ENCODE measurements at places on chromosomes 3 and 15.

DNA sequence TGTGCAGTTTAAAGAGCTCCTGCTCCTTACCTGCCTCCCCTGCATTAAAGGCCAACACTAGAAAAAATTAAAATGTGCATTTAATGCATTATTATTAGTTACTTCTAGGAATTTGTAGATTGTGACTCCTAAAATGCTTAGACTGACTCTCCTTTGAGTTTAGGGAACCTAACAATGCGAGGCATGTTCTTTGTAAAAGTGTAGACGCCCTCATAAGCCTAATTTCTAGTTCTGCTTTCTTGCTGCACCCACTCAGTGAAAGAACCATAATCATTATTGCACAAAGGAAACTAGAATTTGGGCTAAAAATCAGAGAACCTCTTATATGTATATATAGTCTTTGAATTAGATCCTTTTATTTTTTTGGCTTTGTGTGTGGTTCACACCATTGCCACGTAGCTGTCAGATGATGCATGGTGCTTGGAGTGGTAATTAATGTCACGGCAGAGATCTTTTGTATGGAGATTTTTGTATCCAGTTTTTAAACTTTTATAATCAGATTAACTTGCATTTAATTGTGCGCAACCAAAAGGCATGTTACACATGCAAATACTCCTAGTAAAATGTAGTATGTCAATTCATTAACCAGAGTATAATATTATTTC is 710 bp downstream of the ABHD10 start:
- DNase-seq = peak; percentile 16

- DNase-seq = no peak
These were observed 103.3 kb downstream of the GOLIM4 start for GRCh38 chr3:167992381-167992780.

DNA sequence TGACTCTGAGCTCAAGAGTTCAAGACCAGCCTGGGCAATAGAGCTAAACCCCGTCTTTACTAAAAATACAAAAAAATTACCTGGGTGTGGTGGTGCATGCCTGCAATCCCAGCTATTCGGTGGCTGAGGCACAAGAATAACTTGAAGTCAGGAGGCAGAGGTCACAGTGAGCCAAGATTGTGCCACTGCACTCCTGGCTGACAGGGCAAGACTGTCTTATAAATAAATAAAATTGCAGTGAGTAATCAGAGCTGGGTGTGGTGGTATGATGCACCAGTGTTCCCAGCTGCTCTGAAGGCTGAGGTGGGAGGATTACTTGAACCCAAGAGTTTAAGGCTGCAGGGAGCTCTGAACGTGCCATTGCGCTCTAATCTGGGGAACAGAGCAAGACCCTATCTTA is 55.9 kb upstream of the GCNT3 start:
- no peak for DNase-seq

- DNase-seq = no peak
These were observed 108.3 kb upstream of the CTDSPL start for GRCh38 chr3:37753428-37753827.

GRCh38 chr3:172972067-172972466 is 169.0 kb downstream of the SPATA16 start:
- DNase-seq = no peak

DNA sequence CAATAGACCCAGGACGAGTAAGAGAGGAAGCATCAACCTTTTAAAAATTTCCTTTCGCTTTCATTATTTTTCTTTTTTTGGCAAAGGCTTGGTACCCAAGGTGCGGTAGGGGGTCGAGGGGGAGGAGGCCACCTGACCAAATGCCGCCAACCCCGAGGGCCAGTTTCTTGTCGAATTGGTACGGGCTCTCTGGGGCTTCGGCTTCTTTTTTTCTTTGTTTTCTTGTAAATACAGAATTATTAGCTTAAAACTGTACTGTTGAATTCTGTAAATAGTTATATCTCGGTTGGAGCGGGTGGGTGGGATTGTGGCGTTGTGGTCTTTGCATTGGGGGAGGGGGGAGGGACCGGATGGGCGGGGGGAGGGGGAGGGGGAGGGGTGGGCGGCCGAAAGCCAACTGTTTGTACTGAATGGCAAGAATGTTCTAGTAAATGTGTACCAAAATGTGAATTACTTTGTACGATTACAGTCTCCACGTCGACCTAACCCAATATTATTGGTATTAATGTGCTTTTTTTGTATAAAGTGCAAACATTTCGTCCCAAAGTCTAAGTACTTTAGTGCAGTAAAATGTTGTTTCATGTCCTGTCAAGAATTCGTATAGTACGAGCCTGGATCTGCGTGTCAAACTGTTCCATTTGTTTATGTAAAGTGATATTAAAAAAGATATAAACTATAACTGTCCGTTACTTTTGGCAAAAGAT is 4.7 kb downstream of the ZIC1 start:
- DNase-seq = no peak
